ENCODE measurements at places on chromosomes 3 and 15. TPM values are rescaled to one million over a fixed set of nuclear protein-coding genes. Genes with fewer than 3 reads are reported as not detected.

GRCh38 chr3:62718011-62718410, 157.2 kb downstream of the CADPS start:
- DNase-seq, result no peak

- no peak for DNase-seq
Observed at GRCh38 chr15:69074001-69074842, 59.7 kb downstream of the NOX5 start.

- no peak for DNase-seq
Observed at GRCh38 chr3:48403533-48404439, 26.1 kb downstream of the PLXNB1 start.

- DNase-seq, result peak; percentile 52
Observed at GRCh38 chr3:52220380-52221026, 4.9 kb downstream of the TLR9 start.

RASGRF1 gene
- not detected for total RNA-seq

C2CD4A gene
- total RNA-seq, result 1.8 TPM

GOLGA6D gene
- not detected for total RNA-seq

DNA sequence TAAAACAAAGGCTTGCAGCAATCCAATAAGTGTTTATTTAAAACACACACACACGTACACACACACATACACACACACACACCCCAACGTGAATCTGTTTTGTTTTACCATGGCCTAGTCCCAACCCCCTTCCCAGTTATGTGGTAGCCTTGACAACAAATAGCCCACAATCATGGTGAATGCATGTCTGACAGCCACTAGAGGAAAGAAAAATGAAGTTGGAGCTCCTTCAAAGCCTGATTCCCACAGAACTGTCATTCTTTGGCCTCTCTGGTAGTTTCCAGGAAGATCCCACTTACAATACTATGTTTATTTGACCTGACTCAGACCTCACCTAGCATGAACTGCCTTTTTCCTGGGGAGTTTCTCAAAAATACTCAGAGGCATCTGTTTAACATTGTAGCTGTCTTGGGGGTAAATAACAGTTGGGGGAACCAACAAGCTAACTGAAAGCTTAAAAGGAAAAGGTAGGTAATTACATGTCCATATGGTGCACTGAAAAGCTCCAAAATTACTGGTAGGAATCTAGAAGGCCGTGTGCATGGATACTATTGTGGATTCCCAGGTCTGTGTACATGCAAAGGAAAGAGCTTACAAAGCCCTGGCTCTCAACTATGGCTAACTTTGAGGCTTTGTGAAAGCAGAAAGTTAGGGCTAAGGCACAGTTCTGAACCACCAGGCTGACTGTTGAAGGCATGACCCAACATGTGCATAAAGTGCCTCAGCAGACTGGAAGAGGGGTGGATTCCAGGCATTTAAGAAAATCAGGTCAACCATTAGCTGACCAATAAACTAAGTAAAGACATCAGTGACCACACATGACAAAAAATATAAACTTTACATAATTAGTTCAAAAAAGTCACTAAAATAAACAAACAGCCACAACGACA, 65.3 kb downstream of the FAIM start:
- DNase-seq, result no peak

DNA sequence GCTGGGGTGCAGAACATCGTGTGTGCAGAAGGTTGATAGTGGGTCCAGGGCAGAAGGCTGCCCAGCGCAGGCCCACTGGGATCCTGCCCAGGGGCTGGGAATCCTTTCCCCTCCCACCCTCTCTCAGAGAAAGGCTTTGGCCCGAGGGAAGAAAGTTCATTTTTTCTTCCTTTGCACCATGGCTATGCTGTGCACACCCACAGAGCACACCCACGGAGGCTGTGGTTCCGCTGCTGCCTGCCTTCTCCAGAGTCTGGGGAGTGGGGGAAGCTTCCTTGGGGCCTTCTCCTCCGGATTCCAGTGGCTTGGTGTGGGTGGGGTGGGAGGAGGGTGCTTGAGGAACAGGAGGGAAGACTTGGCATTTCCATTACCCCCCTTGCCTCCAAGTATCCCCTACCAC, 7.0 kb upstream of the PRKCD start:
- no peak for DNase-seq

GRCh38 chr3:97510795-97511194, 253.8 kb upstream of the ARL6 start:
- DNase-seq, result no peak

LRRC31 gene
- total RNA-seq, result not detected

DNA sequence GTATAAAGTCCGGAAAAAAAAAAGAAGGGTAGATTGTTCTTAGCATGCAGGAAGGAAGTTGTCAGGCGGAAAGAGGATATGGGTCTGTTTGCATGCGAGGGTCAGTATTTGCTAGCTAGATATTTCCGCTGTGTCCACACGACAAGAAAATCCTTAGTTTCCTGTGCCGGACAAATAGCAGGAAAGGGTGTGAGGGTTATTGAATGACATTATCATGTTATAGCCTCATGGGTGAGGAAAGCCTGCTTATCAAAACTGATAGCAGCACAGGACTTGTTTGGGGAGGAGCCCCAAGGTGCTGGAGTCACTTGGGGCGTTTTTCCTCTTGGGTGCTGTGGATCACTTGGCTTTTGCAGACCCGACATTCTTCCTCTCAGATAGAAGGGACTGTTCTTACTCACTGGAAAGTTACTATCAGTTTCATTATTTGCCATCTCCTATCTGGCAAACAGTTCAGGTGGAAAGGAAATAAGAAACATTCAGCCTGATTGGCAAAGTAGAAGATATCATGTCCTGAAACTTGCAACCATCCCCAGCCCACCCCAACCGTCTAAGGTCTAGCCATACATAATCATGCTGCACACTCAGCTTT, 127.2 kb upstream of the DPH6 start:
- DNase-seq, result no peak

NRROS gene
- total RNA-seq, result 4.7 TPM

- DNase-seq, result peak; percentile 28
Observed at GRCh38 chr15:64731012-64731804, 44.2 kb downstream of the RBPMS2 start.

DNA sequence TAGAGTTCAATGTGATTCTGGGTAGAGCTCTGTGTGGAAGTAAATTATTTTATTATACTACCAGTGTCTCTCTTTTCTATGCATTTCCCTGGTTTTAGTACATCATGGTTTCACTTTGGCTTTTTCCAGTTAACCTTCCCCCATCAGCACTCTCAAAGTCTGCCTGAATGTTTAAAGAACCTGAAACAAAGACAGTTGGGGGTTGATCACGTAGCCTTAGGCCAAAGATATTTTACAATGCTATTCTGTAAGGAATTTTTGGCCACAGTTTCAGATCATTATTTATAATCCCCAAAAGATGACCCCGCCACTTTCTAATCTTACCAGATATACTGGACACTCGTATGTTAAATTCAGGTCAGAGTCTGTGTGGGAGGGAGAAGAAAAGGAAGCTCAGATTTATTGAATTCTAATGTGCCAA, 156.3 kb upstream of the TMC3 start:
- no peak for DNase-seq

DNA sequence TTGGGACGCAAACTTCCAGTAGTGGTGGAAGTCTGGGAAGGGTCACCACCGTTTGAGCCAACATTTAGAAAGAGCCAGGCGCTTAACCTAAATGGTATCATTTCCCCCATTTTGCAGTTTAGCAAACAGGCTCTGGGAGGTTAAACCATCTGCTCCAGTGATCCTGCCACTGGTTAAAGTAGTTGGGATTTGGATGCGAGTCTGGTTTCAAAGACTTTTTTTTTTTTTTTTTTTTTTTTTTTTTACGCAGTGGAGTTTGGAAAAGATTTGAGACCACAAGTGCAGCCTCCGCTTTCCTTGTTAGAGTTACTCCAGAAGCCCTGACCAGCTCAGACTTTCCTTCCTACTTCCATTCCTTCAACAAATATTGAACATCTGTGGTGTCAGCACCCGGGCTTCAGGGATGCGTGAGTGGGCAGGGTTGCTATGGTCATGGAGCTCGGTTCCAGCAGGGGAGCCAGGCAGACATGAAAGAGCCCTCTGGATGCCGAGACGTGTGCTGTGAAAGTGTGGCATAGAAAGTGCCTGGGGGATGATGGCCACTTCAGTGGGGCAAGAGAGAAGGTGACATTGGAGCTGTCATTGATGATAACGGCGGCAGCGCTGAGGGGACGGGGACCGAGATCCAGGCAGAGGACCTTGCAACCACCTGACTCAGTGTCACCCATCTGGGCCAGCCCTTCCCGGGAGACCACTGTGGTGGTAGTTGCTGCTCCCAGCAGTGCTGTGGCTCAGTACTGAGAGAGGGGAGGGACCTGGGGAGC, 1.1 kb upstream of the RNU6-1 start:
- DNase-seq, result no peak

DNA sequence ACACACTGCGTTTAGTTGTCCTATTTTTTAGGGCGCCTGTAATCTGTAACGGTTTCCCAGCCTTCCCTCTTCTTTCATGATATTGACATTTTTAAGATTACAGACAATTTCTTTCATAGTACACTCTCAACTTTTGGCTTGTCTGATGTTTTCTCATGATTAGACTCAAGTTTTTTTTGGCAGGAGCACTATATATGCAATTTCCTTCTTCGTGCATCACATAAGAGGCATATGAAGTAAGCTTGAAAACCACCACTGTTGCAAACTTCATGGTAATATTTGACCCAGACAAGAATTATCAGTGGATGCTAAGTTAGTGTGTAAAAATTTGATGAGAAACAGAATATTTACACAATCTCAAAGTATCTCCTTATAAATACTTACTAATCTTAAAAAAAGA, 119.2 kb upstream of the CMC1 start:
- DNase-seq, result no peak

DNA sequence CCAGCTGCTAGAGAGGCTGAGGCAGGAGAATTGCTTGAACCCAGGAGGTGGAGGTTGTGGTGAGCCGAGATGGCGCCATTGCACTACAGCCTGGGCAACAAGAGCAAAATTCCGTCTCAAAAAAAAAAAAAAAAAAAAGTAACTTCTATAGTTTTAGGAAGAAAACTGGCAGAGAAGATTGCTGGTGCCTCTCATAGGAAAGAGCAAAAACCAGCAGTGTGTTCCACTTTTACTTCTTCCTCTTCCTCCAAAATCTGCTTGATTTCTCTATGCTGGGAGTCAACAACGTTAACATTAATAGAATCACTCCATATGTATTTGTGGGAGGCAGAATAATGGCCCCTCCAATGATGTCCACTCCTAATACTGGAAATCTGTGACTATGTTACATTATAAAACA, 12.5 kb upstream of the NR1D2 start:
- no peak for DNase-seq

DNA sequence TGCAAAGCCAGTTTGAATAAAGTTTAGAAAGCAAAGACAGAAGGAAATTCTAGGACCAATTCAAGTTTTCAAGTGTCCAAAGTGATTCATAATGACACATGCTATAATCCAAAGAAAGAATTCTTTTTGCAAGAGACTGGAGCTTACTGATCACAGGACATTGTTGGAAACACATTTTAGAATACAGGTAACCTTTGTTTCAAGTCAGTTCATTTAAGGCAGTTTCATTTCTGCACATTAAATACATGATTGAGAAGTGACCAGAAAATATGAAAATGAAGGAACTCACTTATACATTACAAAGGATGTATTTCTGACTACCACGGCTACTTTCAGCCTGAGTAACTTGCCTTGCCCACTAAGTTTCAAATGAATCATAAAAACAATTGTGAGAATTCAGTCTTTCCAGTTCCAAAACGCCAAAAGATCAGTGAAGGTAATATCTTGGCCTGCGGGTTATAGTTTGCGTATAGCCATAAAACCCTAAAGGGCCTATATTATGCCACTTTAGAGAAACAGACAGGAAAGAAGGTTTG, 48.7 kb downstream of the PRICKLE2 start:
- DNase-seq, result no peak

DNA sequence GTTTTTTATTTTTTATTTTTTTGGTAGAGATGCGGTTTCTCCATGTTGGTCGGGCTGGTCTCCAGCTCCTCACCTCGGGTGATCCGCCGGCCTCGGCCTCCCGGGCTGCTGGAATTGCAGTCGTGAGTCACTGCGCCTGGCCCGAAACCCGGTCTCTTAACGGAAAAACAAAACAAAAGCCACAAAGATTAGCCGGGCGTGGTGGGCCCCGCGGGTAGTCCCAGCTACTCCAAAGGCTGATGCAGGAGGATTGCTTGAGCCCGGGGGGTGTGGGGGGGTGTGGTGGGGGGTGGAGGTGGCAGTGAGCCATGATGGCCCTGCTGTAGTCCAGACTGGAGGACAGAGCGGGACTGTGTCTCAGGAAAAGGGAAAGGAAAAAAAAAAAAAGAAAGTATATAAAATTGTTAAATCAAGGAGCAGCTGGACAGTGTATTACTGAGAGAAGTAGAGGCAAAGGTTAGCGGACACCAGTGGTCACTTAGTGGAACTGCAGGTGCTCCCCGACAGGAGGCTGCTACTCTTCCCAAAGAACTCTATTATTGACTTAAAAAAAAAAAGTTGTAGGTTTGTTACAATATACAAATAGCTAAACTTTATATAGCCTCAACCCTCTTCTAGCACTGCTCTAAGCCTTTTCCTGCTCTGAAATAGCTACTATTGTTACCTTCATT, 30.3 kb upstream of the TUBGCP5 start:
- no peak for DNase-seq

DNA sequence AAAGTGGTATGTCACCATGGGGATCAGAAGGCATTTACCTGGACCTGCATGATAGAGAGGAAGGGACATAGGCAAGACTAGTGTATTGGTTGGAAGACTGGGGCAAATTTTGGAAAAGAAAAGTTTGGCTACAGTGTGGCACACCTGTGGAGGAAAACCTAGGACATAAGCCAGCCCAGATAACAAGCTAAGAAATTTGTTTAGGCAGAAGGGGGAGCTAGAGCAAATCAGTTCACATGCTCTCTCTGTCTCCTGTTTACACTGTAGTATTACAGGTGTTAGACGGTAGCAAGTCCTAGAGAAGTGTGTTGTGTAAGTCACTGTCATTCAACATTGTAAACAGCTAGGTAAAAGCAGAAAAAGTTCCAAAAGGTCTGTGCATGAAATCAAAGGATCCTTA, 11.9 kb upstream of the ALDH1A2 start:
- no peak for DNase-seq

DNA sequence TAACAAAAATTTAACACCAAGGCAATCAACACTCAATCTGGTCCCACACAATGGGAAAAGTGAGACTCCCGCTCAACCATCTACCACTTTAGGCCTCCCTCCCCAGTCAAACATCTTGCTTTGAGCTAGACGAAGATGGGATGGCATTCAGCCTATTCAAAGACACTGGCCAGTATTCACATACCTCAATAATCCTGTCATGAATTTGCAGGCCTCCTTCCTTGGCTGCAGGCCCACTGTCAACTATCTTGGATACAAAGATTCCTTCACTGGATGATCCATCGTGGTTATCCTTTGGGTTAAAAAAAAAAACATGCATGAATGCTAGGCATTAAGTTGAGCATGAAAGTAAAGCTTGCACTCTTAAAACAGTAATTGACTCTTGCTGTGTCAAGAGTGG, 22.6 kb downstream of the PDZRN3 start:
- DNase-seq, result no peak

ZMYND10 gene
- not detected for total RNA-seq

Measured in thoracic aorta (tissue), 2 donors.